ENCODE measurements at places on chromosomes 12 and 14.

GRCh38 chr12:13275241-13276085 lies 78.9 kb downstream of the EMP1 start:
- DNase-seq = no peak

GRCh38 chr14:99562856-99563748 lies 40.9 kb downstream of the CCDC85C start:
- DNase-seq = no peak

GRCh38 chr12:124518051-124518932 lies 49.1 kb downstream of the NCOR2 start:
- DNase-seq = no peak

DNA sequence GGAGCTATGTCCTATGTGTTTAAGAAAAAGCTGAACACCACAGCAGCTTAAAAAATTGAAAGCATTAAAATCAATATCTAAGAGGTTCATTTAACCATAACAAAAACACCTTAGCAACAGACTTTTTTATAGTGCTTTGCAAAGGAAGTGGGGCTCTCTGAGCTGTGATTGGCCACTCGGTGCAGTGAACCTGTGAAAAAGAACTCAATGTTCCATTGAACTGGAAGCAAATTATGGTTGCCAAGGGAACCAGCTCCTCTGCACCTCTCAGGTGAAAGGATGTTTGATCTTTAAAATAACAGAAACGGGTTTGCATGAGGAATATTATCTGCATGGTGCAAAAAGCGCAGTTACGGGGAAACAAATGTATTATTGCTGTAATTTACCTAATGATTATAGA lies 149.4 kb downstream of the SNAPC1 start:
- peak; percentile 20 for DNase-seq

DNA sequence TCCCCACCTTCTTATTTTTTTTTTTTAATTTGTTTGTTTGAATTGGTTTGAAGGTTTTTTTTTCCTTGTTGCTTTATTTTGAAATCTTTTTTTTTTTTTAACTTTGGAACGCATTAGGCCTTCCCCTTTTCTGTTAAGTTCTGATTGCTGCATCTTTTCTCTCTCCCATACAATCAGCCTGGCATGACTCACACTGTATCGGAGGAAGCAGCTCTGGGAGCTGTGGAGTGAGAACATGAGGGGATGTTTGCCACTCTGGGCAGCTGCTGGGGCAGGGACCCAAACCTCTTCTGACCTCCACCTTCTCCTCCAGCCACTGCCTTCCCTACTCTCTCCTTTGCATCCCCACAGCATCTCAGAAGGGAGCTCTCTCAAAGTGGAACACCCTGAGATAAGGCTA lies 160.3 kb upstream of the FKBP4 start:
- DNase-seq = no peak

DNA sequence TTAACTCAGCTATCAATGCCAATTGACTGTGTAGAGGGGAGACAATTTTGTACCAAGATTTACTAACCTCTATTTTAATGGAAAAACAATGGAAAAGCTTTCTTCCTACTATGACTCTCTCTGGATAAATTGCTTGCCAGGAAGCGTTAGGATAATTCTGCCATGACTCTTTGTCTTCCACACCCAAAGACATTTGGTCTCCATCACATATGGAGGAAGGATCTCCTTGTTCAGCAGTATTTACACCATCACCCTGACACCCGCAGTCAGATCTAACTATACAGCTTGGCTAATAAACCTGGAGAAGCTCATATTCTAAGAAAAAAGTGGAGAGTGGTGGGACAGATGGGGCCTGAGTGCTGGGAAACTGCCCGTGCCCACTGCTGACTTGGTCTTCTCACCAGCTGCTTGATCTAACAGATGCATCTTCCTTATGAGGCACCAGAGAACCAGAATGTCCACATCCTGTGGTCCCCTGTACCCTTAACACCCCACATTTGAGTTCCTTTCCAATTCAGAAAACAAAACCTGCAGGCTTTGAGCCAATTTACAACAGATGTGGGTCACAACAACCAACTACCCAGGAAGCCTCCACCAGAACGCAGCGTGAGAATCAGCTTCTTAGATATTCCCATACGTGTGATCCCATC lies 154.0 kb downstream of the DAD1 start:
- DNase-seq = no peak

DNA sequence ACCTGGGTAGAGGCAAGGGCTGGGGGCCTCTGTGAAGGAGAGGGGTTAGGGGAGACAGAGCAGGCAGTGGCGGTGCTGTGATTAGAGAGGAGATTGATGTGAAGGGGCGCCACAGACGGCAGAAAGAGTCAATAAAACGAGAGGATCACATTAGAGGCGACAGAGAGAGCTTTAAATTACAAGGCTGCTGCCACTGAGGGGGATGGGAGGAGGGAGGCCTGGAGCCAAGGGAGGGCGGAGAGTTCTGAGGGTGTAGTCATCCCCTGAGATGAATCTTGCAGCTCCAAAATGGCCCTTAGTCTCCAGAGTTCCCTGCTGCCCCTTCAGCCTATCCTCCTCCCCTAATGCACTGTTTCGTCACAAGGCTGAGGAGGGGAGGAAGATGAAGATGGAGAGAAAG lies 12.8 kb downstream of the ZFHX2 start:
- DNase-seq = no peak

DNA sequence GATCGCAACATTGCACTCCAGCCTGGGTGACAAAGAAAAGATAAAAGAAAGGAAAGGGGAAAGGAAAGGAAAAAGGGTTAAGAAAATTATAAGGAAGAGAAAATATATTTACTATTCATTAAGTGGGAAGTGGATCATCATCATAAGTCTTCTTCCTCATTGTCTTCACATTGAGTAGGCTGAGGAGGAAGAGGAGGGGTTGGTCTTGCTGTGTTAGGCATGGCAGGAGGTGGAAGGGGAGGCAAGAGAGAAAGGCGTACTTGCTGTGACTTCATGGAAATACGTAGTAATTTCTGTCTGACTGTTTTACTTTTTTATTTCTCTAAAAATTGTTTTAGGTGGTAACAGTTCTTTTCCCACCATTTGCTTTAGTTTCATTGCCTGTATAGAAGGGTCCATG lies 26.2 kb downstream of the FAM177A1 start:
- DNase-seq = no peak

- DNase-seq = no peak
These were observed 13.0 kb downstream of the FGD6 start for GRCh38 chr12:95204141-95204866.

- peak; percentile 72 for DNase-seq
These were observed at the start of gene PTPN6 for GRCh38 chr12:6950811-6951540. PTPN6 (plus strand) TSS chr12:6951356; CDS start chr12:6951513, 157 bp downstream.

DNA sequence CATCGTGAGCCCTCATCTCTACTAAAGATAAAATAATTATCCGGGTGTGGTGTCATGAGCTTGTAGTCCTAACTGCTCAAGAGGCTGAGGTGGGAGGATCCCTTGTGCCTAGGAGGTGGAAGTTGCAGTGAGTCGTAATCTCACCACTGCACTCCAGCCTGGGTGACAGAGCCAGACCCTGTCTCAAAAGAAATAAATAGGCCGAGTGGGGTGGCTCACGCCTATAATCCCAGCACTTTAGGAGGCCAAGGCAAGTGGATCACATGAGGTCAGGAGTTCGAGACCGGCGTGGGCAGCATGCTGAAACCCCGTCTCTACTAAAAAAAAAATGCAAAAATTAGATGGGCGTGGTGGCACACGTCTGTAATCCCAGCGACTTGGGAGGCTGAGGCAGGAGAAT lies 70.9 kb downstream of the RESF1 start:
- no peak for DNase-seq

GRCh38 chr12:89162589-89163261 lies 189.6 kb downstream of the DUSP6 start:
- peak; percentile 79 for DNase-seq

DNA sequence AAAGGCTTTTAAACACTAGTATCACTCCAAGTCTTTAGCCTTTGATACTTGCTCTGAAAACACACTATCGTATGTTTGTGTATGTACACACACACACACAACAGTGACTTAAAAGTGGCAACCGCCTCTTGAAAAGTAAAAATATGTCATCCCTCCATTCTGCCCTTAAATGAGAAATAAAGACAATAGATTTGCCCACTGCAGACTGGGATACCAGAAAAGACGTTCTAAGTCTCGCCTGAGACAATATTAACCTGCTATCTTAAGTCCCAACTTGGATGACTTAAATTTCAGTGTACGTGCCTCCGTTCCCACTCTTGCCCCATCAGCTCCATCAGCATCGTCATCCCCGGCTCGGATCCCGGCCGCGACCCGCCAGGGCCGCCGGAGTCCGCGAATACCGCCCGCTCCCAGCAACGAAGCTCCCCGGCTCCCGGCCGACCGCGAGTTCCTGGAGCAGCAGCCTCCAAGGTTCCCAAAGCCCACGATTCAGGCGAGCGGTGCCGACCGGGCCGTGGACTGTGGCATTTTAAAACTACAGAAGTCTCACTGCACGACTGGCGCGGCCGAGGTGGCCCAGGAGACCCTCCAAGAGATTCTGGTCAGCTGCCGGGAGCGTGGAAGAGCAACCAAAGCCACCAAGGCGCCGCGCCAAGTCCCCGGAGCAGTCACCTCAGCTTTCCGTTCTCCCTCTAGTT lies 2.8 kb upstream of the ARID2 start:
- DNase-seq = no peak

All from CD4-positive, alpha-beta T cell treated with Interferon alpha-2 for 1 hour (primary cell).